Upper lobe of right lung (tissue), 1 donor: ENCODE measurements at places on chromosomes 11 and 22. TPM values are rescaled to one million over a fixed set of nuclear protein-coding genes. Genes with fewer than 3 reads are reported as not detected.
A peak's percentile ranks its signal among the peaks of the same experiment; 100 is the strongest.

ARSA gene
- total RNA-seq: 46.4 TPM

- H3K4me1 ChIP-seq: peaks cover 9% of the 10 kb centered on the region
- no peaks in the 10 kb centered on the region for H3K36me3 ChIP-seq
- no peak overlapping the region for H3K27ac ChIP-seq
- no peaks in the 10 kb centered on the region for H3K27me3 ChIP-seq
- no peak overlapping the region for H3K4me3 ChIP-seq
Observed at GRCh38 chr11:96481204-96481603, 91.4 kb downstream of the JRKL start.

DNA sequence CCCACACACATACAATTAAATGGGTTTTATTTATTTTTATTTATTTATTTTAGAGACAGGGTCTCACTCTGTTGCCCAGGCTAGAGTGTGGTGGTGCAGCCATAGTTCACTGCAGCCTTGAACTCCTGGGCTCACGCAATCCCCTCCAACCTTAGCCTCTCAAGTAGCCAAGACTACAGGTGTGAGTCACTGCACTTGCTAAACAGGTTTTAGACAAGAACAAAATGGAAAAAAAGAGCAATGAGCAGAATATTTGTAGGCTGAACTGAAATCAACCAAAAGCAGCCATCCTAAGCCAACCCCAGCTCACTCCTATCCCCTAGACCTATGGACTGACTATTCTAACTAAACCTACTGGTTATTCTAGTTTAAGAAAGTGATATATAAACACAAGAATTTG, 37.8 kb downstream of the MRE11 start:
- no peaks in the 10 kb centered on the region for H3K4me1 ChIP-seq
- H3K27me3 ChIP-seq: no peaks in the 10 kb centered on the region
- peaks cover 26% of the 10 kb centered on the region for H3K36me3 ChIP-seq
- H3K27ac ChIP-seq: no peak overlapping the region
- no peak overlapping the region for H3K4me3 ChIP-seq
- no peak for DNase-seq

DNA sequence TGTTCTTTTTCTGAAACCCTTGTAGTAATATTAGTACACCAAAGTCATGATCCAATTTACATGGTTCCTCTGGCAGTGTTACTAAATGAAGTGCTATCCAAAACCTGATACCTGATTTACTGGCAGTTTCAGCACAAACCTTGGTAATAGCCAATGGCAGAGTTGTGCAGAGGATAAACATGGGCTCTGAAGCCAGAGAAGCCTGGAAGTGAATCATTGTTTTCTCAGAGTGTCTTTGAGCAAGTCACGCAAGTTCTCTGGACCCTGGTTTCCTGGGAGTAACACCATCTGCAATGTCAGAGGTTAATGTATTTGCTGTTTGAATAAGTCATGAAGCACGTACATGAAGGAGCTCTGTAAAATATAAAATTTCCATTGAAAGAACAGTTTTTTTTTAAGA, 222.3 kb upstream of the NARS2 start:
- H3K4me3 ChIP-seq: no peak overlapping the region
- H3K36me3 ChIP-seq: no peaks in the 10 kb centered on the region
- no peak overlapping the region for H3K27ac ChIP-seq

DNA sequence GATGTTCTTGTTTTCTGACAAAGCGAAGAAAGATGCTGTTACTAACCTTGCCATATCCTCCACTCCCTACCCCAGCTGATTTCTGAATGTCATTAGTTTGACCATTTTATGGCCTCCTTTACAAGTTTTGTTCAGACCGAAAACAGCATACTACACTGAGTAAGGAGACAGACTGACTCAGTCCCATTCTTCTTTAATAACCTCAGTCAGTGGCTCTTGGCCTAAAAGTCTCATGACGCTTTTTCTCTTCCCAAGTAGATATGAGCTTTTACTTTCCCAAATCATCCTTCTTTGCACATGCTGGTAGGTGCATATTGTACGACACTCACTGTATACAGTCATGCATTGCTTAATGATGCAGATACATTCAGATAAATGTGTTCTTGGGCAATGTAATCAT, 8.0 kb upstream of the FIBIN start:
- no peaks in the 10 kb centered on the region for H3K27me3 ChIP-seq
- H3K27ac ChIP-seq: peak overlapping the region; percentile 30
- no peak for DNase-seq

DNA sequence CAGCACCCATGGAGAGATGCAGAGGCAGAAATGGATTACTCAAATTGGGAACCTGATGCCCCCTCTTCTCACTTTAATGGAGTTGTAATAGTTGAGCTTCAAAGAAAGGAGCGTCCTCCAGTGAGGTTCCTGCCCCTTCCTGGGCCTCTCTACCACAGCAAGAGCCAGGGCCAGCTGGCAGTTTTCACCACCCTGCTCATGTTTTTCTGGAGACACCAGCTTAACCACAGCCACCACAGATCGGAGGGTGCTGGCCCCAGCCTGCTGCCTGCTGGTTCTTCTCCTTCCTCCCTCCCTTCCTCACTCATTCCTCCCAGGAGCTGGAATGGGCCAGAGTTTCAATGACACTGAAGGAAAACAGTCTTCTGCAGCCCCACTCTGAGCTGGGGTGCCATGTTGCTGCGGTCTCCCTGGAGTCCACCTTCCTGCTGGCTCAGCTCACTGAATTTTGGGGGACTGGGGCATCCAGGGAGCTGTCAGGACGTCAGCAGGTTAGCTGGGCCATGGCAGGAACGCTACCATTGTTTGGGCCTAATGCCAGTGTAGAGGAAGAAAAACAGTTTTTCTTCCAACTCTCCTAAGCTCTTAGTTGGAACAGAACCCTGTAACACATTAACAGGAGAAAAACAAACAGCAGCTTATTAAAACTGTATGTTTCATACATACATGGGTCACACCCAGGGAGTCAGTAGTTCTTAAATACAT, 57.7 kb downstream of the TRAF6 start:
- no peak overlapping the region for H3K4me3 ChIP-seq
- no peak overlapping the region for H3K27ac ChIP-seq
- H3K27me3 ChIP-seq: no peaks in the 10 kb centered on the region
- peaks cover 45% of the 10 kb centered on the region for H3K4me1 ChIP-seq
- no peak for DNase-seq

- no peaks in the 10 kb centered on the region for H3K36me3 ChIP-seq
- no peak overlapping the region for H3K27ac ChIP-seq
- no peaks in the 10 kb centered on the region for H3K4me1 ChIP-seq
- peaks cover 4% of the 10 kb centered on the region for H3K27me3 ChIP-seq
- no peak for DNase-seq
Observed at GRCh38 chr11:375065-376025, 6.0 kb downstream of the B4GALNT4 start.

- peaks cover 62% of the 10 kb centered on the region for H3K4me1 ChIP-seq
- no peaks in the 10 kb centered on the region for H3K27me3 ChIP-seq
- H3K27ac ChIP-seq: peak overlapping the region; percentile 45
Observed at GRCh38 chr11:66115638-66116301, 45.7 kb downstream of the PACS1 start.

DNA sequence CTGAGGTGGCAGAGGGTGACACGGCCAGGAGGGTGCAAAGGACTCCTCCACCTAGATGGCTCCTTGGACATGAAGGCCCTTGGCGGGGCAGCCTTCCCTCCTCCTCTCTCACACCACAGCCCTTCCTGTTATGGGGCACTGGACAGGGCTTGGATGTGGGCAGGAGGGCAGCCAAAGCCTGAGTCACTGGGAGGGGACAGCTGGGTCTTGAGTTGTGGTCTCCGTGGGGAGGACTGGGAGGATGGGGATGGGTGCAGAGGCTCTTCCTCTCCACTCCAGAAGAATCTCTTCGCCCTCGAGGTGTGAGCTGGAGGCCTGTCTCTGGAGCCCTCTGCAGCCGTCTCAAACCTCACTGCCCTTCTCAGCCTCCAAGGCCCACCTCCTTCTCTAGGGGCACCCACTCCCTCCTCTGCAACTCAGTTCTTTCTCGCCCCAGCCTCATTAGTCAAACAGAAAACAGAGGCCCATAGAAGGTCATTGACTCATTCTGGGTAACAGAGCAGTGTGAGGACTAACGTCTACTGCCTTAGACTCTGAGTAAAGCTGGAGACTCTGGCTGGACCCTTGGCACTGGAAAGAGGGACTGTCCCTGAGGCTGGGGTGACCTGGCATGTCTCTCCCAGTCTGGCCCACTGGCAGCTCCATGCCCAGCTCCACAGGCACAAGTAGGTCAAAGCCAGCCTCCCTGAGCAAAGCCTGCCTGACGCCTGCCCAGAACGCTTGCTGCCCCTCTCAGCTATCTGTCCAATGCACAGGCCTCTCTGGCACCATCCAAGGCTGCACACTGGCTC, 47.5 kb upstream of the CDON start:
- no peak for DNase-seq
- H3K27me3 ChIP-seq: no peaks in the 10 kb centered on the region
- H3K36me3 ChIP-seq: no peaks in the 10 kb centered on the region
- H3K27ac ChIP-seq: no peak overlapping the region
- H3K4me3 ChIP-seq: no peak overlapping the region

DNA sequence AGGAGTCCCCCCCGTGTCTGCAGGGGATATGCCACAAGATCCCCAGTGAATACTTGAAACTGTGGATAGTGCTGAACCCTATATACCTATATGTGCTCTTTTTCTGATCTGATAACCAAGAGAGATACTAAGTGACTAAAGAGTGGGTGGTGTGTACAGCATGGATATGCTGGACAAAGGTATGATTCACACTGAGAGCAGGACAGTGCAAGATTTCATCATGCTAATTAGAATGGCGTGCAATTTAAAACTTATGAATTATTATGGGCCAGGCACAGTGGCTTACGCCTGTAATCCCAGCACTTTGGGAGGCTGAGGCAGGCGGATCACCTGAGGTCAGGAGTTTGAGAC, 90.2 kb upstream of the ALKBH3 start:
- no peak overlapping the region for H3K4me3 ChIP-seq
- no peaks in the 10 kb centered on the region for H3K27me3 ChIP-seq
